ENCODE measurements at places on chromosomes 6 and 20.

GRCh38 chr6:113707194-113707593, 150.0 kb upstream of the MARCKS start:
- H3K4me3 ChIP-seq, result no peak overlapping the region
- H3K36me3 ChIP-seq, result no peaks in the 10 kb centered on the region
- no peak for DNase-seq
- no peaks in the 10 kb centered on the region for H3K4me1 ChIP-seq
- H3K27me3 ChIP-seq, result no peaks in the 10 kb centered on the region

DNA sequence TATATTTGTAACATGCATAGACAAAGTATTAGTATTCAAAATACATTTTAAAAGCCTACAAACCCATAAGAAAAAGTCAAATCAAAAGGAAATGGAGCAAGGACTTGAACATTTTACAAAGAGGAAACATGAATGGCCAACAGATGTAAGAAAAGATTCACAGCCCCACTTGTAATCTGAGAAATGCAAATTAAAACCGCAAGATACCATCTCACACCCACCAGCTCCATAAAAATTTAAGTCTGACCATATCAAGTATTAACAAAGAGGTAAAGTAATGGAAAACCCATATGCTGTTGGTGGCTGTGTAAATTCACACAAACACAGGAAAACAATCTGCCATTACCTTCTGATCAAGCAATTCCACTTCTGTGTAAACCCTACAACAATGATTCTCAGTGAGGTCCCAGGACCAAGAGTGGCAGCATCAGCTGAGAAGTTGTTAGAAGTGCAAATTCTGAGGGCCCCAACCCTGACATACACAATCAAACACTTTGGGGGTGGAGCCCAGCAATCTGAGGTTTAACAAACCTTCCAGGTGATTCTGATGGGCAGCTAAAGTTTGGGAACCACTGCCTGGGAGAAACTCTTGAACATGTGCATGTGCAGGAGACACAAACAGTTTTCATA, 30.9 kb downstream of the BCL2L1 start:
- peaks cover 73% of the 10 kb centered on the region for H3K36me3 ChIP-seq
- H3K4me1 ChIP-seq, result peaks cover 11% of the 10 kb centered on the region
- DNase-seq, result no peak
- H3K27ac ChIP-seq, result peak overlapping the region; percentile 53
- H3K27me3 ChIP-seq, result no peaks in the 10 kb centered on the region

- H3K27me3 ChIP-seq, result peaks cover 11% of the 10 kb centered on the region
- no peak within 1 kb of the TSS for H3K27ac ChIP-seq
- peak; percentile 49 for DNase-seq
- H3K36me3 ChIP-seq, result no peaks in the 10 kb centered on the region
These were observed at the start of gene SNPH for GRCh38 chr20:1266167-1266973. Gene SNPH, plus strand, starts transcription at chr20:1266294. Its CDS starts 29,946 bp downstream, at chr20:1296240.

DNA sequence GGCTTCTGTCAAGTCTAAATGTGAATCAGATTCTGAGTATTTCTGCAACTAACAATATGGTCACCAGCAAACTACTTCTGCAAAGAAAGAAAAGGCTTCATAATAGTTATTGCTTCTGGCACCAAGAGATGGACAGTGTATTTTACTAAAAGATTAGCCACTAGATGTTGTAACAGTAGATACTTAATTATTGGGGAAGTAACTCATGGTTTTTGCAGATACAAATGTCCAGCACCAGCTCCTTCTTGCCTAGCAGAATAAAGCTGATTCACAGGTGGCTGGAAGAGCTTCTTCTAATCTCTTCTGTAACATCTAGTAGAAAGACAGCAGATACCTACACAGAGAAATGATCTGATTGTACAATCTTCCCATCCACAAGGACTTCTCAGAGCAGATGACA, 21.2 kb downstream of the ATXN1 start:
- no peak overlapping the region for H3K27ac ChIP-seq
- H3K4me3 ChIP-seq, result no peak overlapping the region
- H3K4me1 ChIP-seq, result peaks cover 1% of the 10 kb centered on the region
- DNase-seq, result no peak

DNA sequence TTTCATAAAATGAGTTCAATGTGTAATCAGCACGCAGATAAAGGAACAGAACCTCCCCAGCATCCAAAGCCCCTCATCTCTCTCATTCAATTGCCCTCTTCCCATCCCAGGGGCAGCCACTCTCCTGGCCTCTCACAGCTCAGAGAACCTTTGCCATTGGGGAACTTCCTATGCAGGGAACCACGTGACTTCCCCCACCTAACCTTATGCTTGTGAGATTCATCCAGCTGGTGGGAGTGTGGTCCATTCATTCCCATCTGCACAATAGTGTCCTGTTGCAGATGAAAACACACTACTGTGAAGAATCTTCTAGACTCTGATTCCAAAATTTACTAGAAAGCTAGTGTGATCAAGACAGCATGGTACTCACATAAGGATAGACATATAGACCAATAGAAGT, 299.3 kb downstream of the CDH4 start:
- H3K4me3 ChIP-seq, result no peak overlapping the region
- H3K36me3 ChIP-seq, result no peaks in the 10 kb centered on the region
- no peaks in the 10 kb centered on the region for H3K27me3 ChIP-seq
- no peak for DNase-seq
- H3K27ac ChIP-seq, result no peak overlapping the region
- no peaks in the 10 kb centered on the region for H3K4me1 ChIP-seq

DNA sequence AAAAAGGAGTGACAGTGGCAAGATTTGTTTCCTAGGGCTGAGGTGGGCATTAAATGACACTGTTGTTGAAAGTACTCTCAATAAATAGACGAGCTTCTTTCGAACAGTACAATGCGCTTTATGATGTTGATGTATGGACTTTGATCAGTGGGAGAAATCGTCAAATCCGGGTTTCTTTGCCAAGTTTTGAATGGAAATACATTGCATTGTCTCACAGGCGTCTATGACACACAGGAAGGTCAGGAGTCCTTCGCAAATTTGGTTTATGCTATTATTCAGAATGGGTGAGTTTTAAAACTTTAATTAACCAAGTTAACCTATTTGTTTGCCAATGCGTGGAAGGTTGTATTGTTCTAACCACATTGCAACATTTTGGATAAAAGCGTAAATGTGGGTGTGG, 547.3 kb upstream of the SLC35B3 start:
- DNase-seq, result no peak
- no peak overlapping the region for H3K4me3 ChIP-seq
- no peaks in the 10 kb centered on the region for H3K27me3 ChIP-seq
- H3K4me1 ChIP-seq, result no peaks in the 10 kb centered on the region
- H3K27ac ChIP-seq, result no peak overlapping the region
- no peaks in the 10 kb centered on the region for H3K36me3 ChIP-seq

- H3K27me3 ChIP-seq, result no peaks in the 10 kb centered on the region
- no peaks in the 10 kb centered on the region for H3K36me3 ChIP-seq
- no peaks in the 10 kb centered on the region for H3K4me1 ChIP-seq
These were observed 329.8 kb upstream of the EPHA7 start for GRCh38 chr6:93749191-93749590.

GRCh38 chr6:127464881-127465459, 5.8 kb upstream of the KIAA0408 start:
- H3K27ac ChIP-seq, result no peak overlapping the region
- H3K36me3 ChIP-seq, result no peaks in the 10 kb centered on the region
- no peaks in the 10 kb centered on the region for H3K27me3 ChIP-seq

Measured in neuronal stem cell (in vitro differentiated cells).